ENCODE measurements at places on chromosomes 16 and 17. TPM values are rescaled to one million over a fixed set of nuclear protein-coding genes. Genes with fewer than 3 reads are reported as not detected.

Gene EVI2B
- polyA plus RNA-seq, result 2.9 TPM

Gene USP43
- 4.7 TPM for polyA plus RNA-seq

GRCh38 chr17:55238179-55238930 lies 26.4 kb upstream of the HLF start:
- peak; percentile 96 for DNase-seq

GRCh38 chr16:8806272-8806983 lies 8.8 kb downstream of the PMM2 start:
- no peak for DNase-seq

DNA sequence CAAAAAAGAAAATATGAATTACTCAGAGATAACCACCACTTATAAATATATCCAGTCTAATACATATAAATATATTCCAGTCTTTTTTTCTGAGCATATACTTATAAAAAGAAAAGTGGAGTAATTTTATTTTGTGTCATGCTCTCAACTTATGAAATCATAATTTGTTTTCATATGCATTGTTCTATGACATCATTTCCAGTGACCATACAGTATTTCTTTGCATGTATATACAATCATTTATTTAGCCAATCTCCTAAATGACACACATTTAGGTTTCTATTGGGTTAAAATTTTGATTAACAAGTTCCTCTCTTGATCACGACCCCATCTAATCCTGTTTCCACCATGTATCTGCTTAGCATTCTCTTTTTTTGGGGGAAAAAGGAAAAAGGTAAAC lies 16.4 kb upstream of the NDEL1 start:
- no peak for DNase-seq

Gene CLDN6
- polyA plus RNA-seq, result 86.3 TPM

DNA sequence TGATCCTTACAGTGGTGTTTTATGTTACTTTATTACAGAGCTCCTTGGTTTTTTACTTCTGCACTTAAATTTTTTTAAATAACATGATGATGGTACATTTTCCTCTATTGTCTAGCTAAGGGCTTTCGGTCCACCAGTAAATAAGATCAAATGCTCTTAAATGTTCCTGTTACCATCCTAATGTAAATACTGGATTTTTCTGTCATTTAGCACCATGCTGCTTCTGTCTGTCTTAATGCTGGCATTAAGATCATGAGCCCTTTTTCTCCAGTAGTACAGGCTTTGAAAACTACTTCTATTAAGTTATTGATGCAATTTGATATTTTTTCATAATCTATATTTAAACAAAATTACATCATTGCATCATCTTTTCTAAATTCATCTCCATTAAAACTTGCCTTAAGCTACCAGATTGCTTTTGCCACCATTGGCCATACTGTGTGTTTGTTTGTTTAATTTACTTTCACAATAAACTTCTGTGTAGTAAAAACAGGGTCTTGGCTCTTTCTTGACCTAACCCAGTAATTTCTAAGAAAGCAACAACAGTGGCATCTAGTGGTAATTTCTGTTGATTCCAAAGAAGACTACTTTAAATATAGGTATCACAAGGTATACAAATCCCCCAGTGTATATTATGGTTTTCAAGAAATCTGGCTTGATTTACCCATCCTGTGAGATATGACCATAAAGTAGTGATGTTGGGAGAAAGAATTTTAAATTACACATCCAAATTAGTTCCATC lies 9.0 kb upstream of the PHAF1 start:
- DNase-seq, result no peak

DNA sequence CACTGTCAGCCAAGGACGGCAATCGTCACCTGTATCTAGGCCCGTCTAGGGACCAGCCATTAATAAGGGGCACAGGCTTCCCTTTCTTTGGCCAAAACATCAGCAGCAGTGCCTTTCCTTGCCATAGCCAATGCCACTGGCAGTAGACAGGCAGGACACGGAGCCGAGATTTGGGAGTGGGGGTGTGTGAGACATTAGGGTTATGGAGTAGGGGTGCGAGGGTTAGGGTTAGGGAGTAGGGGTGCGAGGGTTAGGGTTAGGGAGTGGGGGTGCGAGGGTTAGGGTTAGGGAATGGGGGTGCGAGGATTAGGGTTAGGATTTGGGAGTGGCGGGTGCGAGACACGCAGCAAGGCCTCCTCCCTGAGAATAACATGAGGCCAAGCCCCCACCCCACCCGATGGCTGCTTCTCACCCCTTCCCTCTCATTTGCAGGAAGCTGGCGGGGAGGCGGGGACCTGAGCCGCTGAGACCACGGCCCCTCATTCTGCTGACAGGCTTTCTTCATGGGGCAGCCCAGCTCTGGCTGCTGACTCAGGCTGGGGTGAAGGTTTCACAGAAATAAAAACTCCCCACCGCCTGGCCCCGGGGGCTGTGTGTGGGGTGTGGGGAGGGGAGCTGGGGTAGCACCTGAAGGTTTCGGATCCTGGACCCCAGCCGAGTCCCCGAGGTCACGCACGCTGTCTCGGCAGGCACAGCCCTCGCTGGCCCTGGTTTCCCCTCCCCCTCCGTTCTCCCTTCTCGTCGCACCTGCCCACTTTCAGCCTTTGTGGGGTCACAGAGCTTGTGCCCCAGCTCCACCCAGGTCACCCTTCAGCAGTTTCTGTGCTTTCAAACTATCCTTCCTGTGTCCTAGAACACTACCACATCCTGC lies 93.8 kb downstream of the PGS1 start:
- no peak for DNase-seq

Gene SOX8
- polyA plus RNA-seq, result 3.1 TPM

- no peak for DNase-seq
These were observed 36.8 kb downstream of the TMEM132E start for GRCh38 chr17:34616148-34616547.

Gene SPSB3
- 35.9 TPM for polyA plus RNA-seq

Gene ETV4
- polyA plus RNA-seq, result 17.3 TPM

- DNase-seq, result no peak
These were observed 301.7 kb upstream of the PMFBP1 start for GRCh38 chr16:72473631-72474030.

- DNase-seq, result no peak
These were observed 12.8 kb downstream of the SLC7A6OS start for GRCh38 chr16:68297908-68298307.

GRCh38 chr17:49452201-49452600 lies 37.5 kb upstream of the PHB1 start:
- no peak for DNase-seq

- DNase-seq, result no peak
These were observed 168.9 kb downstream of the CBLN1 start for GRCh38 chr16:49112754-49113153.

DNA sequence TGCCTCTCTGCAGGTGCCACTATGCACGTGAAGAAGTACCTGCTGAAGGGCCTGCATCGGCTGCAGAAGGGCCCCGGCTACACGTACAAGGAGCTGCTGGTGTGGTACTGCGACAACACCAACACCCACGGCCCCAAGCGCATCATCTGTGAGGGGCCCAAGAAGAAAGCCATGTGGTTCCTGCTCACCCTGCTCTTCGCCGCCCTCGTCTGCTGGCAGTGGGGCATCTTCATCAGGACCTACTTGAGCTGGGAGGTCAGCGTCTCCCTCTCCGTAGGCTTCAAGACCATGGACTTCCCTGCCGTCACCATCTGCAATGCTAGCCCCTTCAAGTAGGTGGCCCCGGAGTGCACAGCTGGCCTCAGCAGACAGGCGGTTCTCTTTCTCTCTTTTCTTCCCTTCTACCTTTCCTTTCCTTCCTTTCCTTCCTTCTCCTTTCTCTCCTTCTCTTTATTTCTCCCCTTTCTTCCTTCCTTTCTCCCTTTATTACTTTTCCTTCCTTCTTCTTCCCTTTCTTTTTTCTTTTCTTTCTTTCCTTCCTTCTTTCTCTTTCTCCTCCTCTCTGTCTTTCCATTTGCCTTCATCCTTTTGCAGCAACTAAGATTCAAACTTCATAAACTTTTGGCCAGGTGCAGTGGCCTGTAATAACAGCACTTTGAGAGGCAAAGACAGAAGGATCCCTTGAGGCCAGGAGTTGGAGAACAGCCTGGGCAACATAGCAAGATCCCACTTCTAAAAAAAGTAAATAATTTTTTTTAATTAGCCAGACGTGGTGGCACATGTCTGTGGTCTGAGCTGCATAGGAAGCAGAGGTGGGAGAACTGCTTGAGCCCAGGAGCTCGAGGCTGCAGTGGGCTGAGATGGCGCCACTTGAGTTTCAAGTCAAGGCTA lies 46.7 kb downstream of the SCNN1B start:
- DNase-seq, result no peak

DNA sequence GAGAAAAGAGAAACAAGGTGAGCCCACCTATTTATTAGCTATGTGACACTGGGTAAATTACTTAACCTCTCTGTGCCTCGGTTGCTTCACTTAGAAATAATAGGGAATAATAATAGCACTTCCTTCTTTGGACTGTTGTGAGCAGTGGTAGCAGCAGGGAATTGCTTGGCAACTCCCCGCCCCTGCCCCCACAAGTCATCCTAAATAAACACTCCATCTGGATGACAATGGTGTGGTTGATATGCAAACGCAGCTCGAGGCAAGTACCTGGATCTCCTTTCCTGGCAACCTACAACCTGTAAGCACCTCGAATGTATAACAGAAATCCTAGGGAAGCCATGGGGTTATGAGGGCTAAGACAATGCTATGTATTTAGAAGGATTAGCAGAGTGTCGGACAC lies 9.1 kb downstream of the TEKT3 start:
- no peak for DNase-seq

DNA sequence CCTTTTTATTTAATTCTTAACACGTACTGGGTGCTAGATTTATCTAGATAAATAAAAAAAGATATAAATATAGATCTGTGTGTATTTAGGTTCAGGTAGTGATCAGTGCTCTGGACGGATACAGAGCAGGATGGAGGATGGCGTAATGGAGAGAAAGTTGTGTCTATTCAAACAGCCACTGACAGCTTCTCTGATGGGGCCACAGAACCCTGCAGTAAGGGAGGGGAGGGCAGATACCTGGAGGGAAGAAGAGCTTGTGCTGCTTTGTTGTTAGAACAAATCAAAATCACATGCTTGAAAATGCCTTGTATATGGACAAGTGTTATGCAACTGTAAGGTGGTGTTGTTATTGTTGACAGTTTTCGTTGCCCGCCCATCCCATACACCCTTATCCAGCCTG lies 170.2 kb downstream of the UTP18 start:
- no peak for DNase-seq

Gene CHST4
- not detected for polyA plus RNA-seq

GRCh38 chr16:80564394-80564793 lies 23.6 kb downstream of the DYNLRB2 start:
- no peak for DNase-seq

DNA sequence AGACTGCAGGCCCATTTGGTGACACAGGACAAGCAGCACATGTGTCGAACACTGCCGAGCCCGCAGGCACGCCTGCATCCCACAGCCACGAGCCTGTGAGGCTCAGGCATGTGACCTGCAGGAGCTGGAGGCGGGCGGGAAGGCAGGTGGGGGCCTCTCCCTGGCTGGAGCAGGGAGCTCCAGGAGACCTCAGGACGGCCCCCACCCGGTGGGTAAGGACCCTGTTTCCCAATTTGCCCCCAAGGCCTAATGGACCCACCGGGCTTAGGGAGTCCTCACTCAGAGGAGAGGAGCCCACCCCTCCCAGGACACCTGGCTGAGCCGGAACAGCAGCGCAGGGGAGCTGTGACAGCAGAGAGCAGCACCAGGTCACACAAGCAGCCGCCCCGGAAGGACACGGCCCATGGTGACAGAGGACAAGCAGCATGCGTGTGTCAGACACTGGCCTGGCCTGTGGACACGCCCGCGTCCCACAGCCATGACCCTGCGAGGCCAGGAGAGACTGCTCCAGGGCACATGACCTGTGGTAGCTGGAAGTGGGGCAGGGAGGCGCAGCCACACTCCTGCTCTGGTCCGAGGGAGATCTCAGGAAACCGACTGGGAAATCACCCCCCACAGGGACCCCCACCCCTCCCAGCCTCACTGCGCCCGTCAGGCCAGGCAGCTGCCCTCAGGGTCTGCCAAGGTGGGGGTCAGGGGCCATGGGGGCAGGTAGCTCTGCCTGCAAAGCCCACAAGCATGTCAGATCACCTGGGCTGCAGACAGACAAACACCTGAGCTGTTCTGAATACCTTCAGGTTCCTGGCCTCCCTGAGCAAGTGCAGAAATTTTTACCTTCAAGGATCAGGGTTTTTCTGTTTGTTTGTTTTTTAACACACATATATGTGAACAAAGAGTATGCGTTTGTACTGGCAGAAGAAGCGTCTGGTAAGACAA lies 2.4 kb downstream of the SPSB3 start:
- DNase-seq, result no peak

Gene AGRP
- not detected for polyA plus RNA-seq

DNA sequence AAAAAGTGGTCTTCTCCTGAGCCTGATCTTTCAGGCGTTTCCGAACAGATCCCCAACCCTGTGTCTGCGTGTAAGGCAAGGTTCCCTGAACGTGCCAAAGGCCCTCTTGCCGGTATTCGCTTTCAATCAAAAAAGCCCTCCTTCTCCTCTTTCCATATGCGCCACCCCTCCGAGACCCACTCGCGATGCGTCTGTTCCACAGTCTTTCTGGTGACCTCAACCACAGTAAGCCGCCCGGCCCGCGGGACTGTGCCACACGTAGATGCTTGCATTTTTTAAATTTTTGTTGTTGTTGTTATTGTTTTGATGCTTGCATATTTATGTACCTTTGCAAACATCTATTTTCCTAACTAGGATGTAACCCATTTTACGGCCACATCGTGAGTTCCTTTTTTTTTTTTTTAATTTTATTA lies 607 bp upstream of the PRPSAP1 start:
- no peak for DNase-seq

DNA sequence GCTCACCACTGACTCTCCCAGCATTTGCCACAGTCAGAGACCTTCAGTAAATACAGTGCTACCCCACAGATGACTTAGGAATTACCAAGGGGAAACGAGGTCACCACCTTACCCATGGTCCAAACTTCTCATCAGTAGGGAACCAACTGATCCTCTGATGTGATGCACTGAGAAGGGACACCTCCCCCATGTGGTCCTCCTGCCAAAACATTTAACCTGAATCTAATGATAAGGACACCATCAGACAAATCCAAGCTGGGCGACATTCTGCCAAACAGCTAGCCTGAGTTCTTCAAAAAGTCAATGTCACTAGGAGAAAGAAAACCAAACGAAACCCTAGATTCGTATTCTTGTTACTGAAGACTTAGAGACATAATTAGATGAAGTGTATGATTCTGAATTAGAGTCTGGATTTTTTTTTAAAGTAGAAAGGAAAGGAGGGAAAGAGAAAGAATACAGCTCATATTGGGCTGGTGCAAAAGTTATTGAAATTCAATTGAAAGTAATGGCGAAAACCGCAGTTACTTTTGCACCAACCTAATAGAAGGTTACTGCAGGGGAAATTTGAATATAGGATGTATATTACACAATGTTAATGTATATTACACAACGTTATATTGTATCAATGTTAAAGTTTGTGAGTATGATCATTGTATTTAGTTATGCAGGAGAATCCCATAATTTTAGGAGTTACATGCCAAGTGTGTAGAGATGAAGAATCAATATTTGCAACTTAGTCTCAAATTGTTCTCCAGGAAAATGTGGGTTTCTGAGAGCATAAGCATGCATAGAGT lies 2.3 kb upstream of the CSNK2A2 start:
- DNase-seq, result no peak

Measured in right lung (tissue), 10 donors.